ENCODE measurements at places on chromosomes 6 and 20.
A peak's percentile ranks its signal among the peaks of the same experiment; 100 is the strongest.

DNA sequence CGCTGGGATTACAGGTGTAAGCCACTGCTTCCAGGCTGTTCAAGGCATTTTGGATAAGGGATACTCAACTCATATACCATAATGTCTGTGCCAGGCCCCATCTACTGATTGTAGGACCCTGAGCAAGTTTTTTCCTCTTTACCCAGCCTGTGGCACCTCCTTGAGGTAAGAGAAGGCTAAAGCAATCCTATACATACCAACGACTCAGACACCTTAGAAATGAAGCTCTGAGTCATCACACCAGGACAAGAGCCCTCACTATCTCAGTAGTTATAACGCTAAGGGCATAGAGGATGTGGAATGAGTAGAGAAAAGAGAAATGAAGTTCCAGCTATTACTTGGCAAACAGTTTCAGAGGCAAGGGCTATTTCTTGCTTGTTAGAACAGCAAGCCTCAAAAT lies 16.9 kb downstream of the NDRG3 start:
- DNase-seq = no peak

DNA sequence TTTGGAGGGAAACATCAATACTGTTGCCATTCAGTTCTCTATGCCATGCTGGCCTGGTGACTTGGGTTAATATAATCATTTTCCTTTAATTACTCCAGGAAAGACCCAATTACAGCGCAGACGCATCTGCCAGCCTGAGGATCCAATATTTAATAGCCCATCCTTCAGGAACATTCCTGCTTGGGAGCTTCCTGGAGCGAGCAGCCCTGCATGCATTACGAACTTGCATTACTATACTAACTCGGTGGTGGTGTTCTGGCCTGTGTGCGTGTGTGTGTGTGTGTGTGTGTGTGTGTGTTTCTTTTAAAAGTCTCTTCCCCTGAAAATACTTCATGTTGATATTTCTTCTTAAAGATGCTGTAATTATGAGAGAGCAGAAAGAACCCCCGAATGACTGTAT lies 26.5 kb downstream of the PMEPA1 start:
- DNase-seq = no peak

DNA sequence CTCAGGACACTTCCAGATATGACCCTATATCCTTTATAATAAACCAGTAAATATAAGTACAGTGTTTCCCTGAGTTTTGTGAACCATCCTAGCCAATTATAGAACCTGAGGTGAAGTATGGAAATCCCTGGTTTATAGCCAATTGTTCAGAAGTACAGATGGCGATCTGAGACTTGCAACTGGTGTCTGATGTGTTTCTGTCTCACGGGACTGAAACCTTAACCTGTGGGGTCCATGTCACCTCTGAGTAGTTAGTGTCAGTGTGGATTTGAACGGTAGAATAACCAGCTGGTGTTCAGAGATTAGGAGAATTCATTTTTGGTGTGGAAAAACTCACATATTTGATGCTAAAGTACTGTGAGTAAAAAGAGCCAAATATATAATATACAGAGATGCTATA lies 606.6 kb downstream of the MAFB start:
- DNase-seq = no peak

DNA sequence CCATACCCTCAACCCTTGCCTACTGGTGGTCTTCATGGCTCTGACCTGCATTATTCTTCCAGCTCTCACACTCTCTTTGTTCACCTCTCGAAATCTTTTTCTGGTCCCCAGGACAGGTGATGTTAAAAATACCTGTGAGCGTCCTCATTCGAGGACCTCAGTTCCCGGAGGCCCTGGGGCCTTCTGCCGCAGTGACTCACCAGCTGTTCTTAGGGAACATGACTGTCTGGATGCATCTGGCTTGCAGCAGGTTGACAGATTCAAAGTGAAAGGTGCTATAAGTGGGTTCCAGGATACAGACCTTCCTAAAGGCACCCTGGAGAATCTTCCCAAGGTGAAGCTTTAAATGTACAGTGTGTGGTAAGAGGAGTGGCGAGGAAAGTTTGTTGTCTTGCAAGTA lies 210.4 kb upstream of the KCNG1 start:
- no peak for DNase-seq

- DNase-seq = no peak
Observed at GRCh38 chr20:51381557-51381956, 161.0 kb downstream of the NFATC2 start.

DNA sequence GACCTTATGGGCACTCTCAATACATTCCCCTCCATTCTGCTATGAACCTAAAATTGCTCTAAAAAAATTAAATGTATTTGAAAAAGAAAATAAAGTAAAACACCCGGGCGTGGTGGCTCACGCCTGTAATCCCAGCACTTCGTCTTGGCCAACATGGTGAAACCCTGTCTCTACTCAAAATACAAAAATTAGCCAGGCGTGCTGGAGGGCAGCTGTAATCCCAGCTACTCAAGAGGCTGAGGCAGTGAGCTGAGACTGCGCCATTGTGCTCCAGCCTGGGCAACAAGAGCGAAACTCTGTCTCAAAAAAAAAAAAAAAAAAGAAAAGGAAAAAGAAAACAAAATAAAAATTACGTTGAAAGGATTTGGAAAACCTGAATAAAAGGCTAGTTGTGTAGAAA lies 60.5 kb downstream of the CD164 start:
- no peak for DNase-seq

- no peak for DNase-seq
Observed at GRCh38 chr6:167513778-167514177, 188.9 kb downstream of the TTLL2 start.

DNA sequence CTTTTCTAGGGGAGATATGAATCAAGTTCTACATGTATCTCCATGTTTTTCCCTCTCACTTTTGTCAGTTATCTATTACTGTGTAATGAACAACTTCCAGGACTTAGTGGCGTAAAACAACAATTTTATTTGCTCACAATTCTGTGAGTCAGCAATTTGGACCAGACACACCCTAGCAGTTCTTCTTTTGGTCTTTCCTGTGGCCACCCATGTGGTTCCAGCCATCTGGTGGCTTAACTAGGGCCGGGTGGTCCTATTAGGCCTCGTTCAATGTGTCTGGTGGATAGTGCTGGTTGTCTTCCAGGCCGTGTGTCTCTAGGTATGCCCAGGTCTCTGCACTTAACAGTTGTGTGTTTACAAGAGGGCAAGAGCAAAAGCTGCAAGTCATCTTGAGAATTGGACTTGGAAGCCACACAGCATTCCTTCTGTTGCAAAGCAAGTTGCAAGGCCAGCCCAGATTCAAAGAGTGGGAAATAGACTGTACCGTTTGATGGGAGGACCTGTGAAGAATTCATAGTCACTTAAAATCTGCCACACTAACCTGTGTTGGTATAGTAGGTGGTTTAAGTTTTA lies 20.8 kb upstream of the SLC35D3 start:
- DNase-seq = no peak

DNA sequence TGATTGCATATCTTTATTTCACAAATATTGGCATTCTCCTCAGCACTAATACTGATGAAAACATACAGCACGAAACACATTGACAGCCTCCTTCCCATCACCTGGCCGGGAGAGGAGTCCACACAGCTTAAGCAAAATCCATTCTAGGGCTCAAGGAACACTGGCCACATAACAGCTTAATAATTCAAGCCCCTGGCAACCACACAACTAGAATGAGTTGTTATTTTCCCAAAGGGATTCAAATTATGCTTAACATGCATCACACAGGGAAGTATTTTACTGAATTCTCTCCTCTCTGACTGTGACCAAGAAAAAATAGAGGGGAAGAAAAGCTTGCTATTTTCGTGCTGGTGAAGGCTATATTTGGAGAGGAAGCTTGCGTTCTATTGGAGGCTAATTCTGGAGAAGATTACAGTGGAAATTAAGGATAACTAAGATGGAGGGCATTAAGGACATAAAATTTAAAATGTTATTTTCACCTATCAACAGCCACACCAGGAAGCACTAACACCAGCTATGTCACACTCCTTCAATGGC lies 198.5 kb downstream of the ADGRG6 start:
- no peak for DNase-seq

DNA sequence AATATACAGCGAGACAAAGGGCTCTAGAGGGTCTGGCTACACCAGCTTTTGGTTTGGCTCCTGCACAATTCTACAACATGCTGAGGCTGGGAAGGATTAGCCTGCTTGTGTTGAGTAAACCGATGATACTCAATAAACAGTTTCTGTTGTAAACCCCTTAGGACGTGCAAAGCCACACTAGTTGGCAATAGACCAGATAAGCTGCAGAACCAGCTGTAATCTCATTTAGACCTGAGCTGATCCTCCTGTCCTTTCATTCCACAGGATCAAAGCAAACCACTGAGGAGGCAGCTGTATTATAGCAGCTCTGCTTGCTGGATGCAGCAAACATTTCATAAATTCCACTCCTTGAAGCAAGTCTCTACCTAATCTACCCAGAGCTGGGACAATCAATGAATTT lies 79.7 kb downstream of the MMS22L start:
- no peak for DNase-seq

- no peak for DNase-seq
Observed at GRCh38 chr6:42013134-42013516, 37.2 kb upstream of the TAF8 start.

- DNase-seq = no peak
Observed at GRCh38 chr6:142241061-142241460, 60.7 kb upstream of the ADGRG6 start.

GRCh38 chr6:91940801-91941200 lies 1353.9 kb upstream of the MAP3K7 start:
- no peak for DNase-seq

GRCh38 chr20:483815-484644 lies 21.7 kb upstream of the TBC1D20 start:
- DNase-seq = no peak

DNA sequence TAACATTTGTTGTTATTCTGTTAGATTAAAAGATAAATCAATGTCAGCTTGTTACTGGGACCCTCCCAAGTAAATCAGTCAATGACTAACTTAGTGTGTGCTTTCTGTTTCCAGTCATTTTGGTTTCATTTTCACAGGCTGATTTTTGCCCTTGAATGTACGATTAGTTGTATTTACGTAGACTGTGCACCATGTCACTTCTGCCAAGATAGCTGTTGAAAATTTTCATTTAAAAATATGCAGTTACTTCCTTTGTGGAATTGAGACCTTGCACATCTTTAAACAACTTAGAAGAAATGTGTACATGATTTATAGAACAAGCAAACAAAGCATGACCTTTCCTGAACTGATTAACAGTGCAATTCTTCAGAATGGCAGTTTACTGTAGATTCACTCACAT lies 944.8 kb upstream of the CITED2 start:
- no peak for DNase-seq

GRCh38 chr6:154232013-154232910 lies 124.3 kb downstream of the IPCEF1 start:
- DNase-seq = no peak

DNA sequence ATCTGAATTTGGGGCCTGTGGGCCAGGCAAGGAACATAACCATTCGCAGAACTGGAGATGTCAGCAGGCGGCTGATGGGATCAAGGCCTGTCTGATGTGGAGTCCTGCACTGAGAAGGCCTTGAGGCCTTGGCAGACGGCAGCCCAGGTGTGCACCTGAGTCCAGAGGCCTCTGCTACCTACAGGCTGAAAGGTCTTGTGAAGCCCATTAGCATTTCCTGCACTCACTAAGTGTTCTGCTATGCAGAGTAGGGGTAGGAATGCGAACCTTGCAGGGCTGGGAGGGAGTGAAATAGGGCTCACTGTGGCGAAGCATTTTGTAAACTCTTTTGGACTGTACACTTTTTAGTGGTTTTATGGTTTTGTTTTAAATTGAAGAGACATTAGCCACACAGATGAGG lies 48.3 kb upstream of the RNF24 start:
- DNase-seq = no peak

- no peak for DNase-seq
Observed at GRCh38 chr6:3427687-3428085, 29.2 kb downstream of the SLC22A23 start.

- no peak for DNase-seq
Observed at GRCh38 chr6:30322527-30323501, 3.9 kb upstream of the TRIM39 start.

DNA sequence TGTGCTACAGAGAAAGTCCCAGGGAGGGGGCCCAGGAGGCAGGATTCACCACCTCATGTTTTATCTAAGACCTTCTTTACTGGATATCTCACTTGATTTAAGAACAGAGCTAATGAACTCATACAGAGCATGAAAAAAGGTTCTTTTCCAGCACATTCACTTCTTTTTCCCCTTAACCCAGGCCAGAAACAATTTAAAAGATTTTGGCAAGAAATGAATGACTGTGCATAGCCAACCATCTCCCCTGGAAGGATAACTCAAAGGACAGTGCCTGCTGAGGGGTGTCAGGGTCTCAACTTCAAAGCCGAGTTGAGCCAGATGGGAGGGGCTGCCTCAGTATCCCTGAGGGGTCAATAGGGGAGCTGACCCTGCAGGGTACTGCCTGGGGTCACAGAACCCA lies 253.4 kb downstream of the SOD2 start:
- no peak for DNase-seq

DNA sequence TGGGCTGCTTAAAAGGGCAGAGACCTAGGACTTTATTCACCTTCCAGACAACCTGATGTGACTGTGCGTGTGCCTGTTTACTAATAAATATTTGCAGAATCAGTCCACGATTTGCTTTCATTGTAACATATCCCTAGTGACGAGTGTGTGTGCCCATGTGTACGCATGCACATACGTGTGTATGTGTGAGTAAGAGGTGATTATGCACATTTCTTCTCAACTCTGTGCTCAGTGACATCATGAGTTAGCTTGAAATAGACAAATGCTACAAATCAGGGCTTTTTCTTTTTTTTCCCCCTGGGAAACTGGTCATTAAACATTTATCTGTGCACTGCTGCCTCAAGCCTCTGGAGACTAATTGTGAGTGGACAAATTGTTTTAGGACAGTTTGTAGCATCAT lies 242.6 kb upstream of the SOX4 start:
- no peak for DNase-seq

DNA sequence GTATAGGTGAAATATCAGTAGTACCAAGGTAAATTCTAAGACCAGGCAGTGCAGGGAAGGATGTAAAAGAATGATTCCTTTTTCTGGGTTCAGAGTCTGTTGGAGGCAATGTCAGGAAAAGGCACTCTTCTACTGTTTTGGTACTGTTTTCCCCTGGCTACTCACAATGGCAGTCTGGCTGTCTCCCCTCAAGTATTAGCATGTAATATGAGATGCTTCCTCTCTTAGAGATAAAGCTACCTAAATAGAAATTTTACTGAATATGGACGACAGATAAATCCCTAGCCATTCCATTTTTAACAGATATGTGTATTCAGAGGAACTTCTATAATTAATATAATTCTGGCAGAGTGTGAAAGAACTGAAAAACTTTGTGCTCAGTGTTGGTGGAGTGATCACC lies 3.5 kb downstream of the RNF8 start:
- no peak for DNase-seq

- peak; percentile 21 for DNase-seq
Observed at GRCh38 chr6:34044945-34045595, 100.8 kb downstream of the GRM4 start.

GRCh38 chr6:9851006-9851405 lies 563.9 kb downstream of the TFAP2A start:
- no peak for DNase-seq

Data from activated T-cell treated with anti-CD3 and anti-CD28 coated beads, Interleukin-2, amount 50 U/mL, for 1 hour (primary cell).